COR-L47 (cell line): ENCODE measurements at places on chromosomes 6 and 20.

GRCh38 chr6:119333707-119334295, 15.8 kb downstream of the MAN1A1 start:
- peak; percentile 17 for DNase-seq

DNA sequence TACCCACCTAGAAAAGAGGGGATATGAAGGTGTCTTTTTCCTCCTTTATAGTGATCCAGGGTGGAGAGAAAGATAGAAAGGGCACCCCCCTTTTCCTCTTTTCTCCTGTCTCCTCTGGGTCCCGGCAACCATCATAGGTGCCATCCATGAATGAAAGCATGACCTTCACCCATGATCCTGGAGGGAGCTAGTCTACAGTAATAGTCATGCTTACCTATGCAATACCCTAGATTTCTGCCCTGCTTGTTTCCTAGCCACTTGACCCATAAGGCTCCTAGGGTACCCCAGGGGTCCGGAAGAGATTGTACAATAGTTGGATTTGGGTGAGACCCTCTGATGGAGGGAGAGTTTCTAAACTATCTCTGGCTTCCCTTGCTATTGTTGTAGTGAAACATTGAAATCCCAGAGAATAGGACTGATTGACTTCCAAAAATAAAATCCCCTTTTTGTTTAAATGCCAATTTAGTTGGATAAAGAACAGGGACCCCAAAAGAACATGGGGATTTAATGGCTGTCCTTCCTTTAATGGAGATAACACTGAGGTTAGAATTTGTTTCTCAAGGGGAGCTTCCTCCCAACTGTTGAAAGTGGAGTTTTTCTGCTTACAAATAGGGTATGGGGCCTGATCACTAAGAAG, 366.8 kb upstream of the KHDRBS2 start:
- peak; percentile 5 for DNase-seq

GRCh38 chr6:17851720-17852161, 135.7 kb downstream of the KIF13A start:
- no peak for DNase-seq

- DNase-seq, result no peak
Observed at GRCh38 chr20:45363611-45364492, 896 bp downstream of the SYS1 start.

GRCh38 chr6:127554435-127555006, 22.5 kb upstream of the C6orf58 start:
- DNase-seq, result no peak

- no peak for DNase-seq
Observed at GRCh38 chr20:1876975-1877608, 18.1 kb upstream of the SIRPA start.

DNA sequence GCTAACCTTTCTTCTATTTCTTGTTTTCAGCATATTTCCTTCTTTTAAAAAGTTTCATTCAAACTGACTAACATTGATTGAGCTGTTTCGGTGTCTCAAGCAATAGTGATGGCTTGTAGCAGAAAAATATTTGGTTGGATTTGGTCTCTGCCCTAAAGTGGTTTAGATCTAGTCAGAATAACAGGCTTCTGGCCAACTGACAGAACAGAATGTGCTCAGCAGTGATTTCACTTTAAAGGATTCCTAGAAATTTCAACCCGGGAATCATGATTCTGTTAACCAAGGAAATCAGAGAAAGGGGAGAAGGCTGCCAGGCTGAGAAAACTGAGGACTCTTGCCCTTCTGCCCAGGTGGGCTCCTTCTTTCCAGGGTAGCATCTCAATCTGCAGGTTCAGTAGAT, 16.6 kb upstream of the GSTA1 start:
- no peak for DNase-seq

- no peak for DNase-seq
Observed at GRCh38 chr20:17860301-17861197, 108.0 kb downstream of the SNX5 start.

- peak; percentile 68 for DNase-seq
Observed at GRCh38 chr6:27472182-27472616, 706 bp downstream of the ZNF184 start.

GRCh38 chr6:21005816-21006570, 471.7 kb downstream of the CDKAL1 start:
- no peak for DNase-seq

GRCh38 chr20:15179381-15179780, 842.0 kb upstream of the FLRT3 start:
- DNase-seq, result no peak

GRCh38 chr20:3204124-3204794, at the start of gene DDRGK1:
Gene DDRGK1 (minus strand): TSS chr20:3204682. CDS start chr20:3204627, 55 bp downstream.
- peak; percentile 80 for DNase-seq

GRCh38 chr6:336159-337114, 44.1 kb downstream of the DUSP22 start:
- no peak for DNase-seq

- no peak for DNase-seq
Observed at GRCh38 chr6:23526526-23526925, 599.5 kb upstream of the NRSN1 start.

- DNase-seq, result no peak
Observed at GRCh38 chr6:34196833-34197195, 39.9 kb upstream of the HMGA1 start.

- no peak for DNase-seq
Observed at GRCh38 chr6:39516471-39516870, 194.0 kb upstream of the KCNK16 start.

DNA sequence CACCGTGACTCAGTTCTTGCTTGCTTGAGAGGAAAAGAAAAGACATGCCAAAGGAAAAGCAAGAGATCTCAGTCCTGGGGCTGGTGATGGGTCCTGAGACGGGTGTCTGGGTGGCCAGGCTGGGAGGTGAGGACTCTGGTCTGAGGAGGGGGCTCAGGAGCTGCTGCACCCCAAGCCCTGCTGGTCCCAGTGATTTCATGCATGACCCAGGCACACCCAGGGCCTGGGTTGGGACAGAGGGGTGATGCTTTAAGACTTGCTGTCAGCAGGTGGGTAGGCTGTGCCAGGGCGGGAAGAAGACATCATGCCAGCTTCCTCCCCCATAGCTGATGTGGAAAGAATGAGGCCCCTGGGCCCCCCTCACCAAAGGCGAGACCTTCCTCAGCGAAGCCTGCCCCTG, 65.1 kb upstream of the PMEPA1 start:
- no peak for DNase-seq

DNA sequence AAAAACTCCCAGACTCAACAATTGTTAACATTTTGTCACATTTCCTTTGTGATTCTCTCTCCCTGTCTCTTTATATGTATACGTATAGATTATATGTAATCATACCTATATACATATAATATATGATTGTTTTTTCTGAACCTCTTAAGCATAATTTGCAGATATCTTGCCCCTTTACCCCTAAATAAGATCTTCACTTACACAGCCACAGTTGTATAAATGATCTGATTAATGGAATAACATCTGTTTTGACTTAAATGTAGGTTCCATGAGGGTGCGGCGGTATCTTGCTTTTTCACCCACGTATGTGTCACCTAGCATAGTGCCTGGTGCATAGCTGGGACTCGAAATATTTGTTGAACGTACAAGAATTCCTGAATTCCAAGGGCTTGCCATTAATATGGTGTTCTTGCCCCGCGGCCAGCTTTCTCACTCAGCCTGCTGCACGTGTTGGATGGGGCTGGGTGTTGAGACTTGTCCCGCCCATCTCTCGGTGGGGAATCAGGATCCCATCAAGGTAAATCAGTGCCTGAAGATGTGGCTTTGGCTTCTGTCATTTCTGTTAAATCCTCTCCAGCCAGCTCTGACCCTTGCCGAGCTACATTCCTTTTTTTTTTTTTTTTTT, 10.4 kb upstream of the MANBAL start:
- no peak for DNase-seq

DNA sequence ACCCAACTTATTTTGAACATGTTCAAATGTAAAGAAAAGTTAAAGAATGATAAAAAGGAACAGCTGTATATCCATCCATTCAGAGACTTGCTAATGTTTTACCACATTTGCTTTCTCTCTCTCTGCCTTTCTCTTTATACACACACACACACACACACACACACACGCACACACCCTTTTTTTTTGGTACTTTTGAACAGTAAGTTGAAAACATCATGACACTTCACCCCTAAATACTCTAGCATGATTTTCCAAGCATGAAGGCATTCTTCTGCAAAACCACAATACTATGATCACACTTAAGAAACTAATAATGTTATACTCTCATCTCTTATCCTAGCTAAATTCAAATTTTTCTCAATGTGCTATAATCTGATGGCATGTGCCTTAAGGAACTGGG, 192.3 kb downstream of the UTRN start:
- no peak for DNase-seq

GRCh38 chr6:151901009-151901411, 93.5 kb downstream of the ESR1 start:
- no peak for DNase-seq

DNA sequence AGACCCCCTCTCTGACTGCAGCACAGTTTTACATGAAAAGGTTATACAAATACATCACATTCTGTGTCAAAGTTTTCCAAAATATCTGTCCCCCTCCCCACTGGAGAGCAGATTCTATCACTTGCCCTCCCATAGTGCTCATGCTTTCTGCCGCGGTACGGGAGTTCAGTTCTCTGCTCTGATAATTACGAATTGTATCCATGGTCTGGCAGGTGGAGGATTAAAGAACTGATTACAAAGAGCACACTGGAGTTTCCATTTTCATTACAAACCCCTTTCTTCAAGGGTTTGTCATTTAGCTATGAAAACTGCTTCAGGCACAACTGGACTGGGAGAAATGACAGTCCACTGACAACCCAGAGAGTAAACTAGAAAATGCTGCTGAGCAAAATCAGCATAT, 166.0 kb downstream of the PDSS2 start:
- no peak for DNase-seq

GRCh38 chr20:6674831-6675230, 92.7 kb upstream of the BMP2 start:
- DNase-seq, result no peak

GRCh38 chr6:73030791-73031782, 194.2 kb downstream of the KHDC1L start:
- no peak for DNase-seq

DNA sequence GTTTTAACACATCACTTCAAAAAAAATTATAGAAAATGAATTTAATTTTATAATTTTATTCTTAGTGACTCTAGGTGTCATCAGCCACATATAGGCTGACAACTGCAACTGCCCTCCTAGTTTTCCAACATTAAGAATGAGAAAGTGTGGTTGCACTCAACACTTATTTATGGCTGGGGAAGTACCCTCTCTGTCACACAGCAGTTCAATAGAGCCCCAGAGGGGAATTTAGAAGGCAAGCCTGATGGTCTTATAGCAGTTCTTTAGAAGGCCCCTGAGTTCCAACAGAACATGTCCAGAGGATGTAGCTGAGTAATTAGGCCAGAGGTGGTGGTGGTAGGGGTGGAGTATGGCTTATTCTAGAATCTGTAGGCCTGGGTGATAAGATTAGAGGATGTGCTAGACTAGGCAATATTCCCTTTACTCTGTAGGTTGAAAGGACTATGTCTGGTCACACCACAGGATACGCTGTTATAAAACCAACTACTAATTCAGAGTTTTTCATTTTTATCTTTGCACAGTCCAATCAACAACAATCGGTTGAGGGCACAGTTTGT, 226.5 kb upstream of the CITED2 start:
- DNase-seq, result no peak
